ENCODE measurements at places on chromosomes 3 and 15. TPM values are rescaled to one million over a fixed set of nuclear protein-coding genes. Genes with fewer than 3 reads are reported as not detected.

The REC114 gene
- total RNA-seq, result not detected

The PSMD2 gene
- total RNA-seq, result 371 TPM

The ADAMTS7 gene
- 11.2 TPM for total RNA-seq

The NPAP1 gene
- total RNA-seq, result not detected

The IGSF11 gene
- not detected for total RNA-seq

The GJD2 gene
- not detected for total RNA-seq

The SH3GL3 gene
- not detected for total RNA-seq

The NOP10 gene
- total RNA-seq, result 189 TPM

The TIMP4 gene
- 0.97 TPM for total RNA-seq

The GOLGA6L9 gene
- total RNA-seq, result 0.65 TPM

Data from bladder microvascular endothelial cell (primary cell).